NCI-H2171 treated with DMSO at 0.1 percent for 48 hours (cell line): ENCODE measurements at places on chromosomes 6 and 20.

DNA sequence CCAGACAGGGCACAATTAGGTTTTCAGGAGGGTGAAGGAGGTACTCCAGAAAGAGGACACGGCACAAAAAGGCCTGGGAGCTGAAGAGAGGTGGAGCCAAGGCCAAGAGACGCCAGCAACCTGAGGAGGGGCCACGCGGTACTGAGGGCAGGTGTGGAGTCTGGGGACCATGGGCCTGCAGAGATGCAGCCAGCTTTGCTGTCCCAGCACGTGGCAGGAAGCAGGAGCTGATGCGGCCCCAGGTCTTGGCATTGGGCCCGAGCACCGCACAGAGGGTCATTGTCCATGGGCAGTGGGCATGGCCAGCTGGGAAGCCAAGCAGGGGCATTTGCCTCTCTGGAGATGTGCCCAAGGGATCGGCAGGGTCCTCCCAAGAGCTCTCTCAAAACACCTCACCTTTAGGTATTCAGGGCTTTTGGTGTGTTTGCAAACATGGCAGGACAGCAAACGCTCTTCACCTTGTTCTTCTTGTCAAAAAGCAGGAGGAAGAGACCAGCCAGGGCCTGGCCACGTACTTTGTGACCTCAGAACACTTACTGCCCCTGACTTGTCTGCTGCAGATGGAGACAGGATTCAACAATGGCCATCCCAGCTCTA, 1.4 kb upstream of the BPIFB1 start:
- no peak for DNase-seq

GRCh38 chr6:36221674-36222073, 25.1 kb downstream of the BRPF3 start:
- DNase-seq: no peak

DNA sequence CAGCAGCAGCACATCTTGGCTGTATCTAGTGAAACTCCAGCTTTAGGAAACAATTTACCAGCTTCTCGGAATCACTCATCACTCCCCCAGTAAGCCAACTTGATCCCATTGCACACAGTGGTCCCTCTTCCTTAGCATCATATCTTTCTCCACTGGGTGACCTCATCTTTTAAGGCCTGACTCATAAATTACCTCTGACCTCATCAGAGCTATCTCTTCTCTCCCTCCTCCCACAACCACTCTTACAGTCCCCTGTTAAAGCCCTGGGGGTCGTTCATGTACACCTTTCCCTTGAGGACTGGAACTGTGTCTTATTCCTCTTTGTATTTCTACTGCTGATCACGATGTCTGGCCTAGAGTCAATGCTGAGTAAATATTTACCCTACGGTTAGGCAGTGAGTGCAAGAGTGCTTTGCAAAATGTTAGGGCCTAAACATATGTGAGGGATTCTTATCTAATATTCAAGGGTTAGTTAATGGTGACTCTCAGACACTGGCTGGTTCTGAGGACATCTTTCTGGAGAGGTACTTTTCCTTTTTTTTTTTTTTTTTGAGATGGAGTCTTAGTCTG, 187.2 kb downstream of the LRFN2 start:
- DNase-seq: no peak

- DNase-seq: no peak
These were observed 4.3 kb downstream of the CALHM4 start for GRCh38 chr6:116557893-116558292.
